Adrenal gland (tissue), 19 donors: ENCODE measurements at places on chromosomes 3 and 15. TPM values are rescaled to one million over a fixed set of nuclear protein-coding genes. Genes with fewer than 3 reads are reported as not detected.

Gene PAQR9
- total RNA-seq, result 0.13 TPM

GRCh38 chr3:81245501-81245900, 515.9 kb downstream of the GBE1 start:
- H3K27ac ChIP-seq, result no peak overlapping the region
- no peaks in the 10 kb centered on the region for H3K36me3 ChIP-seq
- H3K4me1 ChIP-seq, result no peaks in the 10 kb centered on the region
- H3K4me3 ChIP-seq, result no peak overlapping the region
- no peaks in the 10 kb centered on the region for H3K27me3 ChIP-seq
- DNase-seq, result no peak

DNA sequence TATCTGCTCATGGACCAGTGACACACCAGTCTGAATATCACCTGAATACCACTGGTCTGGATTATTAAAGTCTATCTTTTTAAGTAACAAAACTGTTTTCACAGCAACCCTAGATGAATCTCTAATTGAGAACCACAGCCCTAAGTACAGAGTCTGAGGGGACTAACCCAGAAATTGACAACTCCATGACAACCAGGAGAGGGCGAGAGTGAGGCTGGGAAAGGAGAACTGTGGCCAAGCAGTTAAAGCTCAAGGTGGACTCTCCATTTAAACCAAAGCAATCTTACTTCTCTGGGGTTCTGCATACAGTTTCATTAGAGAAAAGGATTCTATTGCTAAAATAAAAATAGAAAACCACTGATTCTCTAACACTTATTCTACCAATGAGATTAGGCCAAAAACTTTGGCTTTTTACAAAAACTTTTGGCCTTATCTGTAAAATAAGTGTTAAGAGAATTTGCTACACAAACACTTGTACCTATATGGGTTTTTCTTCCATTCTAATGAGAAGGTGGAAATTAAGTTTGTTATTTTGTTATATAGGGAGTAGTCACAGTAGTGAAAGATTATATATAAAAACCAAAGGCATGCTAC, 11.4 kb downstream of the NEK10 start:
- peak; percentile 76 for DNase-seq
- no peaks in the 10 kb centered on the region for H3K27me3 ChIP-seq
- H3K4me1 ChIP-seq, result peaks cover 22% of the 10 kb centered on the region

GRCh38 chr15:82533801-82534200, 6.5 kb downstream of the RPS17 start:
- no peak for DNase-seq
- no peak overlapping the region for H3K27ac ChIP-seq
- H3K4me3 ChIP-seq, result no peak overlapping the region
- H3K36me3 ChIP-seq, result no peaks in the 10 kb centered on the region
- peaks cover 4% of the 10 kb centered on the region for H3K4me1 ChIP-seq

- H3K27me3 ChIP-seq, result no peaks in the 10 kb centered on the region
- DNase-seq, result no peak
- no peak overlapping the region for H3K4me3 ChIP-seq
- H3K27ac ChIP-seq, result no peak overlapping the region
- H3K36me3 ChIP-seq, result no peaks in the 10 kb centered on the region
- H3K4me1 ChIP-seq, result no peaks in the 10 kb centered on the region
These were observed 1.7 kb upstream of the CCR8 start for GRCh38 chr3:39327746-39328349.

DNA sequence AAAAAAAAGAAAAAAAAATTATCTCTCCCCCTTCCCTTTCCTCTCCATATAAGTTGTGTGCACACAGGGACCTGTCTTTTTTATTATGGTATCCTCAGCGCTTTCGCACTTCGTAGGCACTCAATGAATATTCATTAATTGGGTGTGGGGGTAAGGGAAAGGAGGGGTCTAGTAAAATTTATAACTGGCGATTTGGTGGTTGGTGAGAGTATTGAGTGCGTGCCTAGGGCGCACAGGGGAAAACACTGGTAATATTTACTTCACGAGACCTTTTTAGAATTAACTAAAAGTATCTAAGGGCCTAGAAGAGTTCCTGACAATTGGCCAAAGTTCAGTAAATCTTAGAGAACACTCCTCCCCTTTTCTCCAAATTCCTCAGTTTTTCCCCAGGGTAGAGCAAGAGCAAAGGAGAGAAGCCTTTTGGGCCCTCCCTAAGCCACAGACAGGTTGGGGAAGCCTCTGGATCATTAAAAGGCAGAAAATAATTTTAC, 25.7 kb downstream of the TYRO3 start:
- peaks cover 15% of the 10 kb centered on the region for H3K4me1 ChIP-seq
- no peak overlapping the region for H3K4me3 ChIP-seq
- peak overlapping the region; percentile 53 for H3K27ac ChIP-seq
- H3K36me3 ChIP-seq, result no peaks in the 10 kb centered on the region
